ENCODE measurements at places on chromosomes 3 and 15.

GRCh38 chr3:59714066-59714465 lies 664.2 kb upstream of the CFAP20DC start:
- H3K27me3 ChIP-seq = no peaks in the 10 kb centered on the region
- H3K27ac ChIP-seq = no peak overlapping the region
- no peak overlapping the region for H3K4me3 ChIP-seq

DNA sequence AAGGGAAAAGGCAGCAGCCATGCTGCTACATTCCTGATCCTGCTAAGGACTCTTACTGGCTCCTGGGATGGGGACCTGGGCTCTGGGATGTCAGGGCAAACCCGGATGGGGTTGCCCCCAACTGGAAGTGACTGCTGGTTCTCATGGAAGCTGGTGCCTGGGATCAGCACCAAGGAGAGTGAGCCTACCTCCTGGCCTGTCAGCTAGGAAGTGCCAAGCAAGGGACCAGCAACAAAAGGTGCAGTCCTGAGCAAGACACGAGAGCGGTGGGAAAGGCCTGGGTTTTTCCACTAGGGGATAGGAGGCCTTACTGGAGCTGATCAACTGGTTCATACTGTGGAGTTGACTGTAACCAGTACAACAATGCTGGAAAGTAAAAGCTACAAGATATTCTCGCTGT lies 47.9 kb upstream of the SYNM start:
- H3K36me3 ChIP-seq = no peaks in the 10 kb centered on the region
- peaks cover 41% of the 10 kb centered on the region for H3K27me3 ChIP-seq
- no peak overlapping the region for H3K4me3 ChIP-seq

DNA sequence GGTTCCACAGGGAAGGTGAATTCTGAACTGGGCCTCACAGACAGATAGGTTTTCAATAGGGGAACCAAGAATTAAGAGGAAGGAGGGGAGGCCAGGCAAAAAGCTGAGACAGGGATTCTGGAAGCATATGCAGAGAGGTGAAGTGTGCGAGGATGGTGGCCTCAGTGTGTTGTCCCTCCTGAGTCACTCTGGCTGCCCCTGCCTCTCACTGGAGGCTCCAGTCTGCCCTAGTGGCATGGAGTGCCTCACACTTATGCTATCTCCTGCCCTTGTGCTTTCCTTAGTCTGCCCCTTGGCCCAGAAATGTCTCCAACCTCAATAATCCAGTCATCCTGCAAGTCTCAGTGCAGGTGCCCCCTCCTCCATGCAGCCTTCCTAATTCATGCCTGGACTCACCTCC lies 32.2 kb upstream of the RBP1 start:
- H3K27me3 ChIP-seq = no peaks in the 10 kb centered on the region
- H3K4me1 ChIP-seq = no peaks in the 10 kb centered on the region
- no peak overlapping the region for H3K27ac ChIP-seq
- DNase-seq = no peak
- no peaks in the 10 kb centered on the region for H3K36me3 ChIP-seq

DNA sequence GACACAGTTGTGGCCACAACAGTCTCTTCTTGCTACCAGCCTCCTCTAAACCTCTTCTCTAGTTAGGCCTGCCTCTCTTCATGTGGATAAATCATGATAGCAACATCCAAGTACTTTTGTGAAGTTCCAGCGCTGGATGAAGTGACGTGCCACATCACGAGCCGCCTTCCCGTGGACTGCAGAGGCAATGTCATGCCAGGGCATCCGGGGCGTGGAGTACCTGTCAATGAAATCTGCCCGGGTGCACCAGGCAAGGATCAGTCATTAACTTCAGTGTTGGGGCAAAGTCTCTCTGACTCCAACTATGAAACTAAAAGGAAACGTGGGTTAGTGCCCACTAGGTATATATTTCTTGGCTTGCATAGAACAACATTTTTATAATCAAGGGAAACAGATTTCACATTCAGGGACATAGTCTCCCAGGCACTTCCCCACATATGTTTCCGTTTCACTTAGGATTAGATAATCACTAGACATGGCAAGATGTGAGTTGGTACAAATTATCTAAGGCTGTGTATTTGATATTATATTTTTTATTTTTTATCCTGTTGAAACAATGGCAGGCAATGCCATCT lies 133.6 kb downstream of the PLD1 start:
- H3K4me1 ChIP-seq = no peaks in the 10 kb centered on the region
- no peak for DNase-seq
- H3K36me3 ChIP-seq = no peaks in the 10 kb centered on the region

DNA sequence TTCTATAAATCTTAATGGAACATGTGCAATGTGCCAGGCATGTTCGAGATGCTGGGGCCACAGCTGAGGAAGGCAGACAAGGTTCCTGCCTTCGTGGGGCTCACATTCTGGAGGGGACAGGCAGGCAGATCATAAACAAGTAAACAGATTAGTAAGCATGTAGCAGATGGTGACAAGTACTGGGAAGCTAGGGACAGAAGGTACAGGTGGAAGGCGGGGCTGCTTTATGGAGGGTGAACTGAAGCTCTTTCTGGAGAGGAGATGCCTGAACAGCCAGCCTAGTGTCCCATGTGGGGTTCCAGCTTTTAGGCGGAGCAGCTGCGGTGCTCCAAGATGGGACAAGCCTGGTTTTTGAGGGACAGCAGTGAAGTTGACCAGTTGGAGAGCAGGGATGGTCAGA lies 74.7 kb upstream of the SNRK start:
- H3K4me1 ChIP-seq = no peaks in the 10 kb centered on the region

DNA sequence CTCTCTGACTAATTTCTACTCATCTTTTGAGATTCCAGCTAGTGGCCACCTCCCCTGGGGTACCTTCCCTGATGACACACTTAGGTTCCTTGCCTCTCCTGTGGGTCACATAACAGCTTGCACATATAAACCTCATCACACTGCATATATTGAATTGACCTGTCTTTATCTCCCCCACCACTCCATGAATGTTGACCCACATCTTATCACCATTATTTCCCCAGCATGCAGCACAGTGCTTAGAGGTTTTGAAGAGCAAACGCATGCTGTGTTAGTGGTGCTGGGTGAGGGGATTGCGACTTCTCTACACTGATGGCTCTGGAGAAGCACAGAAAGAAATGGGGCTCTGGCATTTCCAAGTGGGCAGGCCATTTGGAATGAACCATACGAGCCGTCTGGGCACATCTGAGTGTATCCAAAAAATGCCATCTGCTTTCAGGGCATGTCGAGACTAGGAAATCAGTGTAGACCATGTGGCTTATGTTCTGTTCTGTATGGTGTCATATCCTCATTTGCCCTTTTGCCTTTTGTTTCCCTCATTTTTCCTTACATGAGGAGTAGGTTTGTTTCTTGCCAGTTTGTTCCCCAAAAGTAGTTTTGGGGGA lies 333.2 kb upstream of the TRIM42 start:
- H3K36me3 ChIP-seq = no peaks in the 10 kb centered on the region
- H3K4me1 ChIP-seq = no peaks in the 10 kb centered on the region
- no peak for DNase-seq
- H3K4me3 ChIP-seq = no peak overlapping the region
- peaks cover 6% of the 10 kb centered on the region for H3K27me3 ChIP-seq

- no peaks in the 10 kb centered on the region for H3K4me1 ChIP-seq
- DNase-seq = no peak
- H3K4me3 ChIP-seq = no peak overlapping the region
- H3K27ac ChIP-seq = no peak overlapping the region
- no peaks in the 10 kb centered on the region for H3K36me3 ChIP-seq
Measured at GRCh38 chr3:147890114-147890513, 480.9 kb downstream of the ZIC1 start.

- no peak for DNase-seq
- no peak overlapping the region for H3K4me3 ChIP-seq
- no peak overlapping the region for H3K27ac ChIP-seq
- peaks cover 4% of the 10 kb centered on the region for H3K27me3 ChIP-seq
Measured at GRCh38 chr15:60713119-60714084, 234.5 kb upstream of the ICE2 start.
